Thoracic aorta (tissue), 2 donors: ENCODE measurements at places on chromosomes 4 and X. TPM values are rescaled to one million over a fixed set of nuclear protein-coding genes. Genes with fewer than 3 reads are reported as not detected.

The CCKAR gene
- total RNA-seq, result 1.2 TPM

The F8A2 gene
- total RNA-seq, result 8.7 TPM

The RS1 gene
- total RNA-seq, result not detected

The LRP2BP gene
- total RNA-seq, result 7.6 TPM

The ASMT gene
- not detected for total RNA-seq

The MMRN1 gene
- total RNA-seq, result 17.8 TPM

DNA sequence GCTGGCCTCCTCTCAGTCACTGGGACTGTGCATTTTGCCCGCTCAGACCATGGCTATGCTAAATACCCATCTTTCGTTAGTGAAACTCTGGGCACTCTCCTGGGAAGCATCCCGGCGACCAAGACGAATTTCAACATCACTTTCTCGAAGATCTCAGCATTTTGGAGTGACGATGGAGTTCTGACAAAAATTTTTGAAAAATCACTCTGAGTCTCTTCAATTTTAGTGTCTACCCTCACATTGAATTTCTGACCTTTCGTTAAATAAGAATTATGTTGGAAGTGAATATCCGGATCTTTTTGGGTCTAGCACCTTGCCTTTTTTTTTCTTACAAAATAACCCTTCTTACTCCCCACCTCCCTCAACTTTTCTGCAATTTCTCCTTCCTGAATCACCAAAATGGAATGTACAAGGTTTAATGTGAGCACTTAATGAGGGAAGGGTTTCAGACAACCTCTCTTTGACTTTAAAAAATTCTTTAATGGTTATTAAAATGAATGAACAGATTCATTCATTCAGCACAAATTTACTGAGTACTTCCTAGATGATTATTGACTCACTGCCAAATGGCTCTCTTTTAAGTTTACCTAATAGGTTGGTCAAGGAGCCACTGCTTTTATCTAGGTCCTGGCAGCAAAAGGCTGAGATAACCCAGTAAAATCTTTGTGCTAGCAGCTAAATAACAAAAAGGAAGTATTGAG is 746 bp upstream of the AADAT start:
- H3K4me1 ChIP-seq, result peaks cover 6% of the 10 kb centered on the region
- DNase-seq, result no peak
- no peaks in the 10 kb centered on the region for H3K36me3 ChIP-seq
- H3K4me3 ChIP-seq, result peak overlapping the region; percentile 82
- H3K27ac ChIP-seq, result peak overlapping the region; percentile 50
- no peaks in the 10 kb centered on the region for H3K27me3 ChIP-seq

- H3K27me3 ChIP-seq, result no peaks in the 10 kb centered on the region
- H3K27ac ChIP-seq, result no peak overlapping the region
- DNase-seq, result no peak
- H3K4me3 ChIP-seq, result no peak overlapping the region
These were observed 45.1 kb upstream of the HSD17B10 start for GRCh38 chrX:53479301-53479700.

- no peak overlapping the region for H3K27ac ChIP-seq
- H3K36me3 ChIP-seq, result no peaks in the 10 kb centered on the region
- H3K4me1 ChIP-seq, result no peaks in the 10 kb centered on the region
- H3K4me3 ChIP-seq, result no peak overlapping the region
- no peak for DNase-seq
These were observed 82.0 kb upstream of the DHX15 start for GRCh38 chr4:24666316-24666715.

DNA sequence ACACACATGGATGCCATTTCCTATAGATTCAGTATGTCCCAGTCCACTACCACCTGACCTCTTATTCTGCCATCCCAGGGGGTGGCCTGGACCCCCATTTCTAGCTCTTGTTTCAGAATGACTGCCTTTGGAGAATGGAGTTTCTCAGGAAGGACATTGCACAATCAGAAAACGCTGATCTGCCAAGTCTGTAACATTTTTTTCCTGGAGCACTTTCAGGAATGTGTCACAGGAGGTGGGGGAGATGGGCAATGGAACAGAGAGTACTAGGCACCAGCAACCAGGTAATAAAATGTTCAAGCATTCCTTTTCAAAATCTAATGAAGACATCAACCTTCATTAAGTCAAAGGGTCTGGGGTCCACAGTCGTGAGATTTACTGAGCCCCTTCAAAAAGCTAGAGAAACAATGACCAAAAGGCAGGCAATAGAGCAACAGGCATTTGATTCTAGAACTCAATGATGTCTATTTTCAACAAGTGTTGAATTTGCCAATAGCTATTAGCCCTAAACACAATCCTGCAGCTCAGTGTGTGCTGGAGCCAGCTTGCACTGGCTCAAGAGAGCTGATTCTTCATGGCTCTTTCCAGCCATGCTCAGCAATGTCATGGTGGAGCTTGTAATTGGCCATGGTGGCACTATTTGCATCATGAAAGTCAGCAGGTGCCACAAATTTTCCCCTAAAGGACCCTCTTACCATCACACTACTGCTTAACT is 87.1 kb downstream of the KDR start:
- peak overlapping the region; percentile 27 for H3K4me3 ChIP-seq
- DNase-seq, result peak; percentile 3
- no peaks in the 10 kb centered on the region for H3K27me3 ChIP-seq
- no peaks in the 10 kb centered on the region for H3K36me3 ChIP-seq

DNA sequence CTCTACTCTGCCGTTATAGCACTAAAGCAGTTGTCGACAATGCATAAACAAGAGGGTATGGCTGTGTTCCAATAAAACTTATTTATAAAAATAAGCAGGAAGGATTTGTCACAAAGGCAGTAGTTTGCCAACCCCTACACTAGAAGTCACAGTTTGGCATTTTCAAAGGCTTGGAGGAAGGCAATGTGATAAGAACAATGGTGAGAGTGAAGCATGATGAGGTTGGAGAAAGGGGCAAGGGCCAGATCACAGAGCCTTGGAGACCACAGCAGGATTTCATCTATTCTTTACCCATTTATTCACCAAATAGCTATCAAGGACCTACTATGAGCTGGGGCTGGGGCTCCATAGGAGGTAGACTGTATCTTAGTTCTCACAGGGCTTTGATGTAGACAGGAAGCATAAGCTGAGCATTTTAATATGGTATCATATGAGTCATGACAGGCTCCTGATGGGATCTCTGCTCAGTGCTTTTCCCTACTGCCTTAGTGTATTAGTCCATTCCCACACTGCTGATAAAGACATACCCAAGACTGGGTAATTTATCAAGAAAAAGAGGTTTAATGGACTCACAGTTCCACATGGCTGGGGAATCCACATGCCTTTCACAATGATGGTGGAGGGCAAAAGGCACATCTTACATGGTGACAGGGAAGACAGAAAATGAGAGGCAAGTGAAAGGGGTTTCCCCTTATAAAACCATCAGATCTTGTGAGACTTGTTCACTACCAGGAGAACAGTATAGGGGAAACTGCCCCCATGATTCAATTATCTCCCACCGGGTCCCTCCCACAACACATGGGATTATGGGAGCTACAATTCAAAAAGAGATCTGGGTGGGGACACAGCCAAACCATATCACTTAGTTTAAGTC is 58.9 kb downstream of the PPM1K start:
- DNase-seq, result no peak
- no peak overlapping the region for H3K27ac ChIP-seq
- no peaks in the 10 kb centered on the region for H3K36me3 ChIP-seq
- H3K27me3 ChIP-seq, result no peaks in the 10 kb centered on the region
- no peak overlapping the region for H3K4me3 ChIP-seq
- H3K4me1 ChIP-seq, result no peaks in the 10 kb centered on the region

DNA sequence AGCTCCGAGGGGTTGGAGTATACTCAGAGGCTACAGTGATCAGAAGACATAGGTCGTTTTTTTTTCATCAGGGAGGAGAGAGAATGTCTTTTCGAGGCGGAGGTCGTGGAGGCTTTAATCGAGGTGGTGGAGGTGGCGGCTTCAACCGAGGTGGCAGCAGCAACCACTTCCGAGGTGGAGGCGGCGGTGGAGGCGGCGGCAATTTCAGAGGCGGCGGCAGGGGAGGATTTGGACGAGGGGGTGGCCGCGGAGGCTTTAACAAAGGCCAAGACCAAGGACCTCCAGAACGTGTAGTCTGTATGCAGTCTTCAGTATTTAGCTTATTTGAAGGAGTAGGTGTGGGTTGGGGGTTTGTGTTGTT is 500 bp downstream of the GAR1 start:
- peak overlapping the region; percentile 85 for H3K27ac ChIP-seq
- no peak for DNase-seq
- H3K36me3 ChIP-seq, result no peaks in the 10 kb centered on the region
- peaks cover 11% of the 10 kb centered on the region for H3K4me1 ChIP-seq

DNA sequence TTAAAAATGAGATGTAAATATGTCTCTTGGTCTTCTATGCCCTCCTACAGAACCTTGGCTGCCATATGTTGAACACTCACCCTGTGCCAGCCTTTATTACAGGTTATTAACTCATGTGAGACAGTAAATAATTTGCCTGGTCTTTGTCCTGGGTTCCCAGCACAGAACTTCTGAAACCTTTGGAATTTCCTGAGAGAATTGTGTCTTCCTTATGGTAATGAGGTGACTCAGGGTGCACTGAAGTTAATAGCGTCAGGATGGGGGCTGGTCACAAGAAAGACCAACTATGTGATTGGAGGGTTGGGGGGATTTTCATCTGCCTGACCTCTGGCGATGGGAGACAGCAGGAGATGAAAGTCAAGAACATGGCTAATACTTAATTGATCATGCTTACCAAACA is 289.8 kb upstream of the STS start:
- no peak for DNase-seq
- H3K27me3 ChIP-seq, result no peaks in the 10 kb centered on the region
- no peaks in the 10 kb centered on the region for H3K4me1 ChIP-seq
- no peak overlapping the region for H3K27ac ChIP-seq

- no peak for DNase-seq
- H3K27me3 ChIP-seq, result no peaks in the 10 kb centered on the region
- no peak overlapping the region for H3K4me3 ChIP-seq
- no peaks in the 10 kb centered on the region for H3K4me1 ChIP-seq
- H3K27ac ChIP-seq, result no peak overlapping the region
These were observed 78.6 kb downstream of the ARHGAP36 start for GRCh38 chrX:131136776-131137175.

DNA sequence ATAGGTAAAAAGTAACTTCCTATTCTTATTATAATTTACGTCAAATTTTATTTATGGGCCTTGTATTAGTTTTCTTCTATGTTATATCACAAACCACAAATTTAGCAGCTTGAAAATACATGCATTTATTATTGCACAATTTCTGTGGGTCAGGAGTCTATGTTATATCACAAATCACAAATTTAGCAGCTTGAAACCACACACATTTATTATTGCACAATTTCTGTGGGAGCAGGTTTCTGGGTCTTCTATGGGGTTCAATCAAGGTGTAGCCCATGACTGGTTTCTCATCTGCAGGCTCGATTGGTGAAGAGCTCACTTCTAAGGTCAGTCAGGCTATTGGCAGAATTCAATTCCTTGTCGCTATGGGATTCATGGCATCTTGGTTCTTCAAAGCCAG is 332.7 kb upstream of the HAND2 start:
- no peak overlapping the region for H3K4me3 ChIP-seq
- H3K4me1 ChIP-seq, result no peaks in the 10 kb centered on the region
- no peaks in the 10 kb centered on the region for H3K36me3 ChIP-seq
- H3K27ac ChIP-seq, result no peak overlapping the region

DNA sequence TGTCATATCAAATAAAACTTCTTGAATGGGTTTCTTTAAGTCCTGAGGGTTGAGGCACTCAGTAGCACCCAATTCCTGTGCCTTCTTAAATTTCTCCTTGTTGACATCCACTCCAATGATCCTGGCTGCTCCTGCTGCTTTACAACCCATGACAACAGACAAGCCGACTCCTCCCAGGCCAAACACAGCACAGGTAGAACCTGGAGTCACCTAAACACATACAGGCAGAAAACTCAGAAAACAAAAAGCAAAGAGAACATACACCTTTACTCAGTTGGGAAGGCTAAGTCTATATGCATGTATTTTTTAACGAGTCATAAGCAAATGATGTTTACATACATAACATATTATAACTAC is 10.3 kb downstream of the ADH6 start:
- H3K4me1 ChIP-seq, result peaks cover 11% of the 10 kb centered on the region
- DNase-seq, result no peak
- H3K4me3 ChIP-seq, result no peak overlapping the region

- no peaks in the 10 kb centered on the region for H3K36me3 ChIP-seq
- peaks cover 9% of the 10 kb centered on the region for H3K4me1 ChIP-seq
- H3K27me3 ChIP-seq, result no peaks in the 10 kb centered on the region
- H3K27ac ChIP-seq, result peak overlapping the region; percentile 72
- H3K4me3 ChIP-seq, result no peak overlapping the region
These were observed 154.2 kb downstream of the AMELX start for GRCh38 chrX:11447418-11447817.

DNA sequence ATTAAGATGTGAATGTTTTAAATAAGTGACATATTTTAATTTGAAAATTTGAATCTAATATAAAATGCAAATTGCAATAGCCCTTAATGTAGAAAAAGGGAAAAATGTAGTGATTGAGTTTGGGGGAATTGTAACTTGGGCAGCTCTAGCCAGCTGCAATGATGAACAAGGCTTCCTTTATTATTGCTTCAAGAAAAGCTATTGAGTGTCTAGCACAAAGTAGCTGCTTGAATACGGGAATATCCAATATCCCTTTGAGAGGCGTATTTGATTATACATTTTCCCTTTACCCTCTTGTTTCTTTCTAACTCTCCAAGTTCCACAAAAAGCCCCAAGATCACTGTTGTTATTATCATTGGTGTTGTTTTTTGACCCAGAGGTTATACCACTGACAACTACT is 21.8 kb downstream of the IL1RAPL1 start:
- no peak overlapping the region for H3K4me3 ChIP-seq
- DNase-seq, result no peak
- H3K4me1 ChIP-seq, result no peaks in the 10 kb centered on the region

GRCh38 chrX:45202171-45202570 is 1.5 kb upstream of the DIPK2B start:
- no peaks in the 10 kb centered on the region for H3K36me3 ChIP-seq
- peaks cover 16% of the 10 kb centered on the region for H3K4me1 ChIP-seq
- H3K27ac ChIP-seq, result no peak overlapping the region

DNA sequence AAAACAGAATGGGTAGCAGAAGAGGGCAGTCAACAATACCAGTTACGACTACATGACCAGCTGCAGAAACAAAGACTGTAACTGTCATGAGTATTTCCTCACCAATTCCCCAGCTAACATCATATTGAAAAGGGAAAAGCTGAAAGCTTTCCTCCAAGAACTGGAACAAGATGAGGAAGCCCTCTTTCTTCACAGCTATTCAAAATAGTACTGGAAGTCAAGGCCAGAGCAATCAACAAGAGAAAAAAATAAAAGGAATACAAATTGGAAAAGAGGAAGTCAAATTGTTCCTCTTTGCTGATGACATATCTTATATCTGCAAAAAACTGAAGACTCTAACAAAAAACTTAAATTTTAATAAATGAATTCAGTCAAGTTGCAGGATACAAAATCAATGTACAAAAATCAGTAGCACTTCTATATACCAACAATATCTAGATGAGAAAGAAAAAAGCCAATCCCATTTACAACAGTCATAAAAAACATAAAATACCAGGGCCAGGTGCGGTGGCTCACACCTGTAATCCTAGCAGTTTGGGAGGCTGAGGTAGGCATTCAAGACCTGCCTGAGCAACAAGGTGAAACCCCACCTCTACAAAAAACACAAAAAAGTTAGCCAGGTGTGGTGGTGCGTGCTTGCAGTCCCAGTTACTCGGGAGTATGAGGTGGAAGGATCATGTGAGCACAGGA is 125.4 kb downstream of the ATP8A1 start:
- DNase-seq, result no peak
- no peak overlapping the region for H3K27ac ChIP-seq
- H3K4me3 ChIP-seq, result no peak overlapping the region
- H3K4me1 ChIP-seq, result no peaks in the 10 kb centered on the region
